ENCODE measurements at places on chromosomes 4 and X.

DNA sequence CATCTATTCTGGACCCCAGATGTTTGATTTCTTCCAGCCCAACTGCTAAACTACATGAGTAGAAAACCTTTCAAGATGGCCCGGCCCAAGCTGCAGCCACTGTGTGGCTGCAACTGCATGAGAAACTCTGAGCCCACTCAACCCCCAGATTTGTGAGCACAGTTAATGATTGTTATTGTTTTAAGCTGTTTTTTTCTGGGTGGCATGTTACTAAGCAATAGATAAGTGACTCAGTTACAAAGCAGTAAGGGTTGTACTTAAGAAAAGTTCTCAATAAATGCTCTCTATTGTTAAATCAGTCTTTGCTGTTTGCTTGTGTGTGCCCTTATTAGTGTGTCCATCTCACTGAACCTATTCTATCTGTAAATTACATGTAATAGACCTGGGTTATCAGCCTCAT lies 51.8 kb downstream of the GC start:
- DNase-seq: no peak

DNA sequence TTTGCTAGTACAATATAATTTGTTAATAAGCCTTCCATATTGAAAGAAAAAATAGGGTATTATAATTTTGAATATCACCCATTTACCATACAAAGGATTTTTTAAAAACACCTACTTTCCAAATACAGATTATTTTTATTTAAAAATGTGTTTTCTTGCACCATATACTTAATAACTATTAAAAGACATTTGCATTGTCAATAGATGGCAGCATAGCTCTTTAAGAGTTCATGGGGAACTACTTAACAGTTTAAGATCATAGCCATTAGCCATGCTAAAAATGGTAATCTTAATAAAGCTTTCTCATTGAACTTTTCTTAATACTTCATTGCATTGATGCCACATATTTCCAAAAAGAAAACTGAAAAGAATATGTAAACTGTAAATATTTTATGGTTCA lies 1995.9 kb downstream of the C4orf33 start:
- DNase-seq: no peak

- no peak for DNase-seq
Measured at GRCh38 chrX:63525491-63525890, 174.4 kb upstream of the SPIN4 start.

DNA sequence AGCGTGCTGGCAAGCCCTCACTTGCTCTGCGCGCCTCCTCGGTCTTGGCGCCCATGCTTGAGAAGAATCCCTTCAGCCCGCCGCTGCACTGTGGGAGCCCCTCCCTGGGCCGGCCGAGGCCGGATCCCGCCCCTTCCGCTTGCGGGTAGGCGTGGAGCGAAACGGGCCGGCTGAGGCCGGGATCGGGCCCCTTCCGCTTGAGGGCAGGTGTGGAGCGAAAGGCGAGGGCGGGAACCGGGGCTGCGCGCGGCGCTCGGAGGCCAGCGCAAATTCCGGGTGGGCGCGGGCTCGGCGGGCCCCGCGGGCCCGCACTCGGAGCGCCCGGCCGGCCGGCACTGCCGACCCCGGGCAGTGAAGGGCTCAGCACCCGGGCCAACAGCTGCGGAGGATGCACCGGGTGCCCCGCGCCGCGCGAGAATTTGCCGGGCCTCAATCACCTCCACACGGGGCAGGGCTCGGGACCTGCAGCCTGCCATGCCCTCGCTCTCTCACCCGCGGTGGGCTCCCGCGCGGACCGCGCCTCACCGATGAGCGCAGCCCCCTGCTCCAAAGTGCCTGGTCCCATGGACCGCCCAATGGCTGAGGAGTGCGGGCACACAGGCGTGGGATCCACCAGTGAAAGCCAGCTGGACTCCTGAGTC lies 58.1 kb upstream of the GBA3 start:
- no peak for DNase-seq

- no peak for DNase-seq
Measured at GRCh38 chr4:159173886-159174285, 71.0 kb downstream of the RAPGEF2 start.

DNA sequence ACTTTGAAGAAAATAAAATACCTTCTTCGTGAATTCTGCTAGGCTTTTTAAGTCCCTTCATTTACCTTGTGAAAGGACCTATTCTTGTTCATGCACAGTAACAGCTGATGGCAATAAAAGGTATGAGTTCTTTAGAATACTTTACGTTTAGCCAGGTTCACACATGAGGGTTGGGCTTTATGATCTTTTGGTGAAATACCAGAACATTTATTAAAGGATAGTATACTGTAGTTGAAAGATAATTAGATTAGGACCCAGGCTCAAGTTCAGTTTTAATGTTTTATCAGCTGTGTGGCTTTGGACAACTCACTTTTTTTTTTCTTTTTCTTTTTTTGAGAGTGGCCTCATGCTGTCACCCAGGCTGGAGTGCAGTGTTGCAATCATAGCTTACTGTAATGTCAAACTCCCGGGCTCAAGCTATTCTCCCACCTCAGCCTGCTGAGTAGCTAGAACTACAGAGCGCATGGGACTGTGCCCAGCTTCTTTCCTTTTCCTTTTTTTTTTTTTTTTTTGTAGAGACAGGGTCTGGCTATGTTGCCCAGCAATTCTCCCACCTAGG lies 28.2 kb upstream of the NEIL3 start:
- no peak for DNase-seq

DNA sequence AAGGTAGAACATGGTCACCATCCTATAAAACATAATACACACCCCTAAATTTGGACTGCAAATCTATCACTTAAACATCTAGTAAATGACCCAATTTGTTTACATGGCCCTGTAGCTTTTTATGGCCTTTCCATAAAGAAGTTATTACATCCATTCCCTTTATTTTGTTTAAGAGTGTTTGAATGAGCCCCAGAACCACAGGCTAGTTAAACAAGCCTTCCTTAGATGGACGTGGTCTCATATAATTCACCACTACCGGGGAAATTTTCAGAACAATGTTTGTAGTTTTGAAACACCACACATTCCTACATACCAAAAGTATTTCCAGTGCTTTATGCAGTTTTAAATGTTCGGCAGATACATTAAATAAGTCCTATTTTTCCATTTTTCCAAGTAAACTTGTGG lies 12.3 kb downstream of the PDGFC start:
- DNase-seq: no peak

DNA sequence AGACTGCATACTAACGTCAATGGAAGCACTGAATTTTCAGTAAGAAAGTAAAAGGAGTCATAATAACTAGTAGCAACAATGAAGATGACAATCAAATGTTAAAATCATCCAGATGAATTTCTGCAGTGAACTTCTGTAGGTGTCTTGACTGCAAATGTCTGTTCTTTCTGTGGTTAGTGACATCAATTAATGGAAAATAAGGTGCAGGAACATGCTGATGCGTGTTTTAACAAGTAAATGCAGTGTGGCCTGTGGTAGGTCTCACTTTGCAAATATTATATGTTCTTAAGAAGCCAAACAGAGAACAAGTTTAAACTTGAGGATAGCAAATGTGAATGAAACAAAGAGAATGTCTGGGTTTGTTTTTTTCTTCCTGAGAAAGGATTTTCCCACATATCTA lies 2.6 kb upstream of the DTHD1 start:
- DNase-seq: no peak

GRCh38 chr4:62948108-62948507 lies 1461.1 kb downstream of the TECRL start:
- no peak for DNase-seq

DNA sequence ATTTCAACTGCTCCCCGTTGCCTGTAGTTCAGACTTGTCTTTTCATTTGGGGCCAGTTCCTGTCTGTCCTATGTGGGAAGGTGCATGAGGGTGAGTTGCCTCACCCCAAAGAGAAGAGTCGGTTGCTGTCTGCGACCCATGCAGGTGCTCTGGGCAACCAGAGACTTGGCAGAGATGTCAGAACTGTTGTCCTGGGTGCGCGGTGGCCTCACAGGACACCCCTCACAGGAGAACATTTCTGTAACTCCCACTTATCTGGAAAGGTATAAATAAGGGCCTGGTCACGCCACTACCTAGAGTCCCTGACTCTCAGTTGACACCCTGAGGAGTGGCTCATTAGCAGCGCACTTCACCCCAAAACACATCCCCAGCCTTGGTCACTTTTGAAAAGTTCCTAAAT lies 9.7 kb upstream of the NAT8L start:
- DNase-seq: no peak

DNA sequence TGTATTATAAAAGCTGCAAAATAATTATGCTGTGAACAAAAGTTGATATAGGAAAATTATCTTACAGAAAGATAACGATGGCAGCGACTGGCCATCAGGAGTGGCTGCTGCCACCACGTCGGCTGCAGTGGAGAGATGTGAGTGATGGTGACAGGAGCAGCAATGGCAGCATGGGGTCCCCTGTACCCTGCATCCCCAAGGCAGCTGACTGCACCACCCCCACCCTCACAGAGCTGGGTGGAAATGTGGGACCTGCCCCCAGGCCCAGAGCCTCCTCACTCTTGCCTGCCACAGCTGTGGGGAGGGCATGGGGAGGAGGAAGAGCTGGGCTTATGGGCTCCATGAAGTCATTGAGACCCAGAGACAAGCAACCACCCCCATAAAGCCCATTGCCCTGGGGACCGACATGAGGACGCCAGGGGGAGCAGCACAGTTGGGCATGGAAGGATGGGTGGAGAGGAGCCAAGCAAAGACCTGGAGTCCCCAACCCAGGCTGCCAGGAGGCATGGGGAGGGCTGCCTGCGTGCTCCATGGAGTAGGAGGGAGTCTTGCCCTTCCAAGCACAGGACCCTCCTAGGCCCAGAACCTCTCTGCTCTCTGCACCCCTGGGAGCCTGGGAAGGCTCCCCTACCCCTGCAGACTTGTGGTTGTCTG lies 1090.5 kb downstream of the PCDH18 start:
- no peak for DNase-seq

GRCh38 chr4:7593646-7594412 lies 159.1 kb upstream of the PSAPL1 start:
- no peak for DNase-seq

- DNase-seq: no peak
Measured at GRCh38 chr4:2927696-2928075, 35.5 kb downstream of the NOP14 start.

DNA sequence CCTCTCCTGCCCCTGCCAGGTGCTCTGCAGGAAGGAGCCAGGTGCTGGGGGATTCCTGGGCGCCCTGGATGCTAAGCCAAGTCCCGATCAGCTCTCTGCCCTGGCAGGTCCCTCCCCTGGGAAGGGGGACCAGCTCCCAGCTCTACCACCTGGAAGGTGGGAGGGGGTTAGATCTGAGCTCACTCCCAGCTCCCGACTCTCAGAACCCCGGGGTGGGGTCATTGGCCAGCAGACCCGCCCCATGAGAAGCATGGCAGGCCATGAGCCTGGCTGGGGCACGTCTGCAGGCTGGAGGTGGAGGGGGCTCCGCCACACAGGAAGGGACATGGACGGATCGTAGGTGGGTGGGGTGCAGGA lies 83.4 kb upstream of the NKX1-1 start:
- DNase-seq: no peak

DNA sequence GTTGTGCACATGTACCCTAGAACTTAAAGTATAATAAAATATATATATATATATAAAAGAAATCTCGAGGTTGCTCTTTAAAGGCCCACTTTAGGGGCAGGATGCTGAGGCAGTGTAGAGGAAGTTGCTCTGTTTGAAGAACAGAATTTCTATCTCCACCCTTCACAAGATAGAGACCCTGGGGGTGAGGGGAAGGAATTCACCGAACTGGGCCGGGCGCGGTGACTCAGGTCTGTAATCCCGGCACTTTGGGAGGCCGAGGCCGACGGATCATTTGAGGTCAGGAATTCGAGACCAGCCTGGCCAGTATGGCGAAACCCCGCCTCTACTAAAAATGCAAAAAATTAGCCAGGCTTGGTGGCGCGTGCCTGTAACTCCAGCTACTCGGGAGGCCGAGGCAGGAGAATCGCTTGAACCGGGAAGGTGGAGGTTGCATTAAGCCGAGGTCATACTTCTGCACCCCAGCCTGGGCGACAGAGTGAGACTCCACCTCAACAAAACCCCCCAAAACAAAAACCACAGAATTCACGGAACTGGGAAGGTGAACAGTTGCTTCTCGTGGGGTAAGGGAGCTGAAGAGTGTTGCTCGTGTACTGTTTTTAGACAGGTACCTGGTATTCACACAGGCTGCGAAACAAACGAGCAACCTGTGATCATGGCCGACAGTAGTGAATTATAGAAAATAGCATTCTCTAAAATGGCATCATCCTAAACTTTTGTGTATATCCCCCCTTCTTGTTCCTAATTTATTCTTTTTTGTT lies 6.2 kb downstream of the PLAC8 start:
- DNase-seq: no peak

DNA sequence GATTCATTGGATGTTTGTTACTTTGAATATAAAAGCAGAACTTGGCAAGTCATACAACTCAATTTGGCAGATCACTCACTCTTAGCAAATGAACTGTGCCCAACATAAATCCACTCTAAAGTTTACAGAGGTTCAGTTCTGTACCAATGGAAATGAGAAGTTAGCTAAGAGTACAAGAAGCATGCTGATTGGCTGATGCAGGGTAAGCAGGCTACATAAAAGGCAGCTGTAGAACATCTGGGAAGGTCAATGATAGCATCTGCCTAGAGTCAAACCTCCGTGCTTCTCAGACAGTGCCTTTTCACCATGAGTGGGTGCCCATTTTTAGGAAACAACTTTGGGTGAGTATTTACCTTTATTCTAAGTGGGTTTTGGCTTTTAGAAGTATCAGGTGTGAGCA lies at the start of gene TDO2:
TSS of gene TDO2 (plus strand) at position 244 of the 400 bp plus-strand sequence. CDS start at position 307, 63 bp downstream.
- no peak for DNase-seq

GRCh38 chr4:93749292-93749761 lies 79.2 kb upstream of the ATOH1 start:
- DNase-seq: no peak

DNA sequence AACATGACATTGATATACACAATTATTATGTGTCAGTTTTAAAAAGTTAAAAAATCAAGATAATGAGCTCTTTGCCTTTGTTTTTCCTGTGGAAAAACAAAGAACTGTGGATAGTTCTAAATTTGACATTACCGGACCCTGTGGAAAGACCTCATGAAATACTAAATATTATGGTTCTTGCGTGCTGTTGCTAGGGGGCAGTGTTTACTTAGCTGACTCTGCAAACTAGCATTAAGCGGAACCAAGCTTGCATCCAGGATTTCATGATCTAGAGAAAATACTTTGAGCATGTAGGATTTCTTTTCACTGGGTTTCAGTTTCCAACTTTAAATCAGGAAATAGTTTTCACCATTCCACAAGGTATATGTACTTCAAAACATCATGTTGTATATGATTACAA lies 33.6 kb downstream of the CLCN4 start:
- peak; percentile 72 for DNase-seq

- no peak for DNase-seq
Measured at GRCh38 chr4:7186031-7186430, 6.3 kb upstream of the SORCS2 start.

All from hippocampal formation (tissue), 2 donors.